Right hindlimb (tissue), 1 donor: ENCODE measurements at places on chromosomes 1 and 21.

DNA sequence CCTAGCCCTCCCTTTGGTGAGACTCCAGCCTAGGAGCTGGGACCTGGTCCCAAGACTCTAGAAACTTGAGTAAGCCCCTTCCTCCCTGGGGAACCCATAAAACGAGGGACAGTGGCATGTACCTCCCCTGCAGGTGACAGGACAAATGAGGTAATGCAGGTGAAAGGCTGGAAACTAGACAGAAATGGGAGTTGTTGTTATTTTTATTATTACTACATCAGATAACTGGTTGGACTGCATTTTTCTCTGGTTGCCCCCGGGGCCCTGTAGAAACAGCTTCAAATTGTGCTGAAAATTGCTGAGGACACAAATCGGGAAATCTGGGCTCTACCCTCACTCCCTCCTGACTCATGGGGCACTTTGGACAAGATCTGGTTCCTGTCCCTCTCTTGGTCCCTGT, 132.3 kb upstream of the WNT4 start:
- DNase-seq = no peak

- DNase-seq = no peak
Measured at GRCh38 chr1:100361511-100362089, 9.3 kb downstream of the CDC14A start.

- no peak for DNase-seq
Measured at GRCh38 chr21:42648606-42649005, 4.8 kb upstream of the PDE9A start.

GRCh38 chr1:2597441-2598328, 11.1 kb downstream of the PRXL2B start:
- DNase-seq = no peak

GRCh38 chr21:46082963-46083790, 14.7 kb upstream of the COL6A2 start:
- peak; percentile 78 for DNase-seq

GRCh38 chr1:175427625-175428024, 235.0 kb upstream of the KIAA0040 start:
- no peak for DNase-seq

DNA sequence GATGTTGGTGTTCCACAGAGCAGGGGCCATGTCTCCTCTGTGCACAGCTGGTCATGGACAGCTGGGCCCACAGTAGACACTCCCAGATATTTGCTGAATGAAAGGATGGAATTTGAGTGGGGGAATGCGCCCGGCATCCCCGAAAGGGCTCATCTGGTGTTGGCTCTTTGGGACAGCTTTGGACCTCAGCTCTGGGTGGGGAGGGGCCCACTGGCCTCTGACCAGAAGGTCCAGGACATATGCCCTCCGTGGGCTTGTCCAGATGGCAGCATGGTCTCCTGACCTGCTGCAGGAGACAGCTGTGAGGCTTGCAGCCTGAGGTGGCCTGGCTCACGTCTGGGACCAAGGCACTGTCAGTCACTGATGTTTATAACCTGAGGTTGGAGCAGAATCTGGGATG, 160.4 kb upstream of the AJAP1 start:
- DNase-seq = peak; percentile 42

GRCh38 chr1:59730759-59731478, 83.8 kb upstream of the HOOK1 start:
- peak; percentile 78 for DNase-seq

DNA sequence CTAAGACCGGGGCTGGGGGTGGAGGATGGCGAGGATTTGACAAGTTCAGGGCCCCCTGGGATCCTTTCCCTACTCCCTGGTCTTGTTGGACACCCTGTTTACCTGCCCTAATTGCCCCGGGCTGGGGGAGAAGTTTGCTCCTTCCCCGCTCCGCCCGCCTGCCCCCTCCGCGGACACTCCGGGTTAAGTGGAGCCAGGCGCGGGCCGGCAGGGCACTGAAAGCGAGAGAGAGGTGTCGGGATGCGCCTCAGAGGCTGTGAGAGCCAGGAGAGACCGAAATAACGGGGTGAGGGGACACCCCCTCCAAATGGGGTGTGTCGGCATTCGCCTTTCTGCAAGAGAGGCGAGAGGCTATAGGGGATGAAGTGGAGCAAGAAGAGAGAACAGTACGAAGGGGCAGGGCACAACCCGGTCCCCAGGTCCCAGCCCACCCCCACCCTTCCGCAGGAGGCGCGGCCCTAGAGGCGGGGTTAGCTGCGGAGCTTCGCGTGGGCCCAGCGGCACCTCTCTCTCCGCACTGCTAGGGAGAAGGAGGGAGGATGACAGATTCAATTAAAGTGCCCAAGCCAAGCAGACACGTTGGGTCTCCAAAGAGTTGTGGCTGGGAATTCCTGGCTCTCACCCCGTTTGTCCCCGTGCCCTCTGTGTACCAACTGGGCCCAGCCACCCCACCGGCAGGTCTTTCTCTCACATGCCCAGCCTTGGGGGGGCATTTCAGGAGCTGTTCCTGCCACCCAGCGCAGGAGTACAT, 3.8 kb downstream of the EFNA3 start:
- DNase-seq = peak; percentile 37

GRCh38 chr1:181172082-181172481, 83.6 kb downstream of the IER5 start:
- DNase-seq = no peak

GRCh38 chr1:61727544-61727943, 2.6 kb upstream of the TM2D1 start:
- no peak for DNase-seq

- no peak for DNase-seq
Measured at GRCh38 chr1:84611796-84612195, 37.6 kb upstream of the CTBS start.

DNA sequence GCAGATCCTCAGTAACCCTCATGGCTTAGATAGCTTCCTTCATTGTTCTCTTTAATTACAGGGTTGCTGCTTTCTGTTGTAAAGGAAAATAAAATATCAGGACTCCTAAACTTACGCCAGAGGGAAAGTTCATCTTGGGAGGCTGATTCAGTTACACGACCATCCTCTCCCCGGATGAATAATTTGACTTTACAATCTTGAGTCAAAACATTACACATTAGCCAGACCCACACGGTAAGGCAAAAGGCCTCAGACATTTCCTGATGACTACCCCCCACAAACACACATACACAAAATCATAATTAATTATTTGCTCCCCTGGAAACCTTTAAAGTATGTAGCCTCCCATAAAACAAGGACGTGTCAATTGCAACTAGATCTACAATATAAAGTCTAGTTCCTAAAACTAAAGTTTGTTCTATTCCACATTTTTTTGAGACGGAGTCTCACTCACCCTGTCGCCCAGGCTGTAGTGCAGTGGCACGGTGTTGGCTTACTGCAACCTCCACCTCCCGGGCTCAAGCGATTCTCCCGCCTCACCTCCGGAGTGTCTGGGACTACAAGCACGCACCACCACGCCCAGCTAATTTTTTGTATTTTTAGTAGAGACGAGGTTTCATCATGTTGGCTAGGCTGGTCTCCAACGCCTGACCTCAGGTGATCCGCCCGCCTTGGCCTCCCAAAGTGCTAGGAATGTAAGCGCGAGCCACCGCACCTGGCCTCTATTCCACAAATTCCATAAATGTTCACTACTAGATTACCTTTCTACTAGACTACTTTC, 830 bp upstream of the PRDX1 start:
- no peak for DNase-seq

GRCh38 chr1:39080831-39081270, 54.7 kb downstream of the NDUFS5 start:
- DNase-seq = peak; percentile 78

GRCh38 chr1:214248311-214249085, 32.5 kb upstream of the SMYD2 start:
- DNase-seq = no peak

- DNase-seq = no peak
Measured at GRCh38 chr1:117694543-117694942, 88.7 kb downstream of the TENT5C start.

- DNase-seq = no peak
Measured at GRCh38 chr1:84722794-84723193, 32.5 kb upstream of the SSX2IP start.

DNA sequence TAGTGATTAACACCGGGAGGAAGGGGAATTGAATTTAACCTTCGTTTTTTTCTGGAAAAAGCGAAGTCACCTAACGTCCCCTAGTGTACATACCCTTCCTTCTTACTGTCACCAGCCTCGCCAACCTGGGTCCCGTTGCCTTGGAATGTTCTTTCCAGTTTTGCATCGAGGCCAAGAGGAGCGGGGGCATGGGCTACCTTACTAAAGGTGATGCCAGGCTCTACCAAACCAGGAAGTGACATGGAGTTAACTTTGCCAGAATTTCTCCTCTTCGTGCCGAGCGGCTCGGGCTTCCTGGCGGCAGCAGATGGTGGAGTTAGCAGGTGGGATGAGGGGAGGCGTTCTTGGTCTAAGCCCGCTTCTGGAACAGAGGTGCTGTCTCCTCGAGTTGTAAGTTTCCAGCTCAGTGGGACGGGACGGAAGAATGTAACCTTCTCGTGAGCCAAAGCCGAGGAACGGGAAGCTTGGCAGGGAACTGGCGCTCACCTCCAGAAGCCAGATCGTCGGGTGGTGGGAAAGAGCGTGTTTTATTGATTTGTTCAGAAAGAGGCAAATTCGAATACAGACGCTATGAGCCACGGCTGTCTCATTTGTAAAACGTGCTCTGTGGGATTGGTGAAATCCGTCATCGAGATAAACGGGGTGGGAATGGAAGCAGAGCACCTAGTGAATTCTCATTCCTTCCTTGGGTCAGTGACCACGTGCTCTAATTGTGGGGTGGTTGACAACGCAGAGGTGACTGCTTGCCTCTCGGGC, 486 bp downstream of the NIPAL3 start:
- peak; percentile 38 for DNase-seq

- DNase-seq = no peak
Measured at GRCh38 chr21:45549626-45550463, 7.6 kb upstream of the SLC19A1 start.

DNA sequence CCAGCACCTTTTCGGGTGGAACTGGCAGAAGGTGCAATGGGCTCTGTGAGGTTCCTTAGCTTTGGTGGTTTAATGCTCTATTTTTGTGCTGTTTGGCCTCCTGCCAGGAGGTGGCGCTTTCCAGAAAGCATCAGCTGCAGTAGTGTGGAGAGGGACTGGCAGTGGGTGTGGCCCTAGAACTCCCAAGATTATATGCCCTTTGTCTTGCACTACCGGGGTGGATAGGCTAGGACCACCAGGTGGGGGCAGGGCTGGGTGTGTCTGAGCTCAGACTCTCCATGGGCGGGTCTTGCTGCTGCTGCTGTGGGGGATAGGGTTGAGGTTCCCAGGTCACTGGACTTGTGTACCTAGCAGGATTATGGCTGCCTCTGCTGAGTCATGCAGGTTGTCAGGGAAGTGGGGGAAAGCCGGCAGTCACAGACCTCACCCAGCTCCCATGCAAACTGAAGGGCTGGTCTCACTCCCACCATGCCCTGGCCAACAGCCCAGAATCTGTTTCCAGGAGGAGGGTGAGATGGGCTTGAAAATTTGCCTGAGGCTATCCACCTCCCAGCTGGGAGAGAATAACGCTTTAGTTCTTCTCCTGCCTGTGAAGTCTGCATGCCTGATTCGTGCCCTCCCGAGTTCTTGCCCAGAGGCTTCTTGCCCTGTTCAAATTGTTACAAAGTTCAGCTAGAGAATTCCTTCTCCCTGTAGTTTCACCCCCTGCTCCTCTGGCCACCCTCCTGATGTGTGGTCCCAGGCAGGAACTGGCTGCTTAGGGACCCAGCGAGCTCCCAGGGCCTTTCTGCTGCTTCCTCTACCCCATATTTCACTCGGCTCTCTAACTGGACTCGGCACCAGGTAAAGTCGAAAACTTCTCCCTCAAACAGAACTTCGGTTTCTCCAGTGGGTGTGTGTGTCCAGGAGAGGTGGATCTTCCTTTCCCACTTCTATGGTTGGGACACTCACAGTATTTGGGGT, 76.5 kb upstream of the BTG3 start:
- DNase-seq = peak; percentile 71

GRCh38 chr1:99456536-99456935, 189.4 kb upstream of the PALMD start:
- no peak for DNase-seq

DNA sequence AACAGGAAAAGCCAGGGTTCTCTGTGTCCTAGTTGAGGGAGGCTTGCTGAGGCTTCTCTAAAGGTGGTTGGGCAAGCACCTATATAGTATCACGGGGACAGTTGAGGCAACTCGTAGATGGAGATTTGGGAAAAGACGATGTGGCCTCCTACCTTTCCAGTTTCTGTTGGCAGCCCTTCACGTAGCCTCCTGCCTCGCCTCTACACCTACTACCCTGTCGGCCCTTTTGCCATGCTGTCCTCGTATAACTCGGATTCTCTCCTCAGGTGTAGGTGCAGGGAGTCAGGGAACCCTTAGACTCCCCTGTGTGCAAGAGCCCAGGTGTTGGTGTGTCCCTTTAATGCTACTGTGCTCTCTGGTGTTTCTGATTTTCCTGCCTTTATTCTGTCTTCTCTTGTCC, 10.3 kb downstream of the ZNF692 start:
- DNase-seq = peak; percentile 5

DNA sequence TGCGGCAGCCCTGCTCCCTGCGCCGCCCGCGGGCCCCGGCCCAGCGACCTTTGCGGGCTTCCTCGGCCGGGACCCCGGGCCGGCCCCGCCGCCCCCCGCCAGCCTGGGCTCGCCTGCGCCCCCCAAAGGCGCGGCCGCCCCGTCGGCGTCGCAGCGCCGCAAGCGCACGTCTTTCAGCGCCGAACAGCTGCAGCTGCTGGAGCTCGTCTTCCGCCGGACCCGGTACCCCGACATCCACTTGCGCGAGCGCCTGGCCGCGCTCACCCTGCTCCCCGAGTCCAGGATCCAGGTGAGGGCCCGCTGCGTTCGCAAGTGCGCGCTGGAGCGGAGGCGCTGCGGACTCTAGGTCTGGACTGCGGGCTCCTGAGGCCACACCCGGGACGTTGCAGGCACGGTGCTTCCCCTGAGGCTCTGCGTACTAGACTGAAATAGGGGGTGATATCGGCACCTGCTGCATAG, 351 bp downstream of the MIXL1 start:
- peak; percentile 37 for DNase-seq

GRCh38 chr1:155424091-155424490, 103.4 kb downstream of the RUSC1 start:
- DNase-seq = no peak

DNA sequence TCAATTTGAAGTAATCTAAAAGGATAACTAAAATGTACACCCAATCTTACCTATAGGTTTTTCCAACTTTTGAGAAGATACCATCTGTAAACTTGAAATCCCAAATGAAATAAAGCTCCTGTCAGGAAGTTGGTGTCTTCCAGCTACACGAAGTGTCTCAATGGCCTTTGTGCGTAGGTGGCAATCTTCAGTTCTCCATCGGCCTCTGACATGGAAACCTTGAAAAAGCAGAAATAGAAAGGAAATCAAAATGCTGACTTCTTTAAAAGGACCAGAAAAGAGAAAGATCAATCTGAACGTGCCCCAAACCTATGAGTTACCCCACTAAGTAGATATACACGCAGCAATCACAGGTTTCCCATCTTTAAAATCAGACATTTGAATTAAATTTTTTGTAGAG, 10.0 kb downstream of the MKNK1 start:
- no peak for DNase-seq

DNA sequence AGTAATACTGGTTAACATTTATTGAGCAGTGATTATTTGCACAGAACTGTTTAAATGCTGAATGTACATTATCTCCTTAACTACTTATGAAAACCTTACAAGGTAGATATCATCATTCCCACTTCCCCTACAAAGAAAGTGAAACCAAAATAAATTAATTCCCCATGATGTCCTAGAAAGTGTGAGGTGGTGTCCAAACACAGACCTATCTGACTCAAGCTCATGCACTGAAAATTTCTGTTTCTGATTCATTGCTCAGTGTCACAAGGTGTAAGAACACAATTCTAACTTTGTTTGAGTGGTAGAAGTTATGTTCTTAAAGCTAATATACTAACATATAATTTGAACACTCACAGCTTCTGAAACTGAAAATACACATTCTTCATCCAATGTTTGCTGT, 178.7 kb downstream of the MRPL39 start:
- DNase-seq = no peak

- DNase-seq = no peak
Measured at GRCh38 chr21:38341546-38342012, 84.8 kb downstream of the KCNJ15 start.
